BJ (cell line): ENCODE measurements at places on chromosomes 2 and 18.

DNA sequence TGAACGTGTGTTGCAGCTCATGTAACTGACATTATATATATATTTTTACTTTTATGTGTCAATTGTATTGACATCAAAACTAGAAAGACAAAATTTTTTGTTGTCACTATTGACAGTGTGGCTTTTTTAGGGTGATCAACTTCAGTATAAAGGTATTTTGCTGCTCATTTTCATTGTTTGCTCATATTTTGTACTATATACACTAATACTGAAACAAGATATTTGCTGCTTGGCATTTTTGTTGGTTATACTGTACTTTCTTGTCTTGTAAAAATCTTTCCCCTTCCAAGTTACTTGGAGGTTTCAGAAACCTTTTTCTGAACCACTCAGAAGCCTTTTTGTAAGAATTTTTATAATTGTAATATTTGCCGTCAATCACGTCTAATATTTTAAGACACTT lies 16.5 kb downstream of the AFTPH start:
- no peak for DNase-seq

- no peak for DNase-seq
These were observed 24.7 kb downstream of the PCBP1 start for GRCh38 chr2:70111752-70112591.

GRCh38 chr2:156147594-156148330 lies 184.8 kb downstream of the NR4A2 start:
- DNase-seq = no peak

DNA sequence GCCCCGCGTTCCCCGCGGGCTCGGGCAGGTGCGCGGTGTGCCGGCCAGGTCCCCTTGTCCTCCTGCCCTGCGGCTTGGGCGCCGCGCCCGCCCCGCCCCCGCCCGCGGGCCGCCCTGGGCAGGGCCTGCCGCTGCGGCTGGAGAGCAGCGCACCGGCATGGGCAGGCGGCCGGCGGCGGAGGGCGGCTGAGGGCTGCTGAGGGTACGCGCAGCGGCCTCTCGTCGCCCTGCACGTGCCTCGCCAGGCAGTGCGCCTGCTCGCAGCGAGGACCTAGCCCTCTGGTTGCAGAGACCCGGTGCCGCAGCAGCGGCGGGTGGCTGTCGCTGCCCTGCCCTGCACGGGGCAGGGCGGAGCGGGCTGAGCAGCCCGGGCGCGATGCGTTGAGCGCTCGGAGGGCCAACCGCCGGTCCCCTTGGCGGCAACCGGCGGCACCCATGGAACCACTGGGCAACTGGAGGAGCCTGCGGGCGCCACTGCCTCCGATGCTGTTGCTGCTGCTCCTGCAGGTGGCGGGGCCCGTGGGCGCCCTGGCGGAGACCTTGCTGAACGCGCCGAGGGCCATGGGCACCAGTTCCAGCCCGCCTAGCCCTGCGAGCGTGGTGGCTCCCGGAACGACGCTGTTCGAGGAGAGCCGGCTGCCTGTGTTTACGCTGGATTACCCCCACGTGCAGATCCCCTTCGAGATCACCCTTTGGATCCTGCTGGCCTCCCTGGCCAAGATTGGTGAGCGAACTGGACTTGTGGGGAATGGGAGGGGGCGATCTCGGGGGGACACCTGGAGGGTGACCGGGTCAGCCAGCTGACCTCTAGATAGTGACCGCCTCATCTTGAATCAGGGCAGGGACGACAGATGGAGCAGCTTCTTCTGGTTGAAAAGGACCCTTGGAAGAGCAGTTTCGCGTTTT lies at the start of gene SLC9A2:
TSS of gene SLC9A2 (plus strand) at position 140 of the 906 bp plus-strand sequence. CDS start at position 436, 296 bp downstream.
- no peak for DNase-seq
